ENCODE measurements at places on chromosomes 7 and 10.

GRCh38 chr10:59098387-59098786 lies 78.1 kb upstream of the PHYHIPL start:
- DNase-seq: no peak

GRCh38 chr10:67669978-67670377 lies 26.0 kb downstream of the CTNNA3 start:
- DNase-seq: no peak

DNA sequence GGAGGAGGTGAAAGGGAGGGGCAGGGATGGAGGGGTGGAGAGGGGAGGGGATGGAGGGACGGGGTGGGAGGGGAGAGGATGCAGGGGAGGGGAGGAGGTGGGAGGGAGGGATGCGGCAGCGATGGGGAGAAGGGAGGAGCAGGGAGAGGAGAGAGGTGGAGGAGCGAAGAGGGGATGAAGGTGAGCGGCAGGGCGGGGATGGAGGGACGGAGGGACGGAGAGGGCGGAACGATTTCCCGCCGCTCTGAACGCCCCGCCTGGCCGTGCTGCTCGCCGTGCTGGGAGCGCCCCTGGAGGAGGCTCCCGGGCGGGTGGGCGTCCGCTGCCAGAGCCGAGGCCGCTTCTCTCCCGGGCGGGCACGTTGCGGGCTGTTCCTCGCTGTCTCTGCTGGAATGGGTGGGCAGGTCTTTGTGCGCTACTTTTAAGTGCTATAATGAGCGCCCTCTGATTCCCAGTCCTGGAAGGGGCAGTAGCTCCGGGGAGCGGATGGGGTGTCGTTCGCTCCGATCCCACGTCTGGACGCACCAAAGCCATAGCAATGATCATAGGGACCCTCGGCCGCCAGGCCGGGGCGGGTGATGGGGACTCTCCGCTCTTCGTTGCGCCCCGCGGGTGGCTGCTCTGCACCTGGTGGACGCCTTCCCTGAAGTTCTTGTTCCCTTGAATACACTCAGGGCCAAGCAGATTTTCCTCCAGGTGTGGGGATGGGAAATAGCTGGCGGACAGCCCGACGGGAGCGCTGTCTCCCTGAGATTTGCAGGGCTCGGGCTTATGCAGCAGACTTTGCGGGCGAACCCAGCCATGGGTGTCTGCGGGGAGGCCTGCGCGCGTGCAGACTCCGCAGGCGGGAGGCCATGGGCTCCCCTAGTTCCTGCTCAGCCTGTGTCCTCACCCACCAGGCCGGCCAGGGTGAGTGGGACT lies 81.1 kb upstream of the CPXM2 start:
- DNase-seq: peak; percentile 32

- DNase-seq: no peak
Observed at GRCh38 chr10:114767986-114768821, 53.4 kb upstream of the FHIP2A start.

DNA sequence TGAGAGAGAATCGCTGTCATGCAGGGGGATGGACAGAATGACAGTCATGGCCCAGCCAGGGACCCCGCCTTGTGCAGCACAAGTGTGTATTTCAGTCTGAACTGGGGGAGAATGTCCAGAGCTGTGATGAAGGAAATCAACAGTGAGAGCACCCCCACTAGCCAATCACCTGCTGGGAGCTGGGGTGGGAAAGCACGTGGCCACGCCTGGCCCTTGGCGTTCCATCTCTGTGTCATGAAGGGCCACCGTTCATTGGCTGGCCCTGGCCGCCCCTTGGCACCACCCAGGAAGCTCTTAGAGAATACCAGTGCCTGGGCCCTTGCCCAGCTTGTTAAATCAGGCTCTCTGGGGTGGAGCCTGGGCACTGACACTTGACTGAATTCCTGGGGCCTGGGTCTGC lies 22.8 kb downstream of the GRID1 start:
- no peak for DNase-seq

GRCh38 chr10:944034-944831 lies 12.7 kb upstream of the LARP4B start:
- peak; percentile 13 for DNase-seq

DNA sequence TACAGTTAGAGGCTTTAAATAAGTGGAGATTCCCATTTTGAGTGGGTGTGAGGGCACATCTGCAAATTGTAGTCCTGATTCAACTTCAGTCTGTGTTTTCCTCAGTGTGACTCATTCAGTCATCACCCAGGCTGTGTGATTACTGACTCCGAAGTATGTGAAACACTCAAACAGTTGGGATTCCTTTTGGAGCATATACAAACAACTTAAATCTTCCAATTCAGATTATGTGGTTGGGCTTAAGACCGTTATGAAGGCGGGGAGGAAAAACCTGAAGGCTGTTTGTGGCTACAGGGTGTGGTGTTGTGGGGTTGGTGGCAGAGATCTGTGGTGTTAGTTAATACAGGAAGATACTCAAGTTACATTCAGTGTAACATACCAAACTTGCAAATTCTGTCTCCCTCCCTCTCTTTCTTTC lies 259.7 kb upstream of the FERD3L start:
- no peak for DNase-seq

GRCh38 chr7:23604296-23604640 lies 7.1 kb downstream of the CCDC126 start:
- no peak for DNase-seq

DNA sequence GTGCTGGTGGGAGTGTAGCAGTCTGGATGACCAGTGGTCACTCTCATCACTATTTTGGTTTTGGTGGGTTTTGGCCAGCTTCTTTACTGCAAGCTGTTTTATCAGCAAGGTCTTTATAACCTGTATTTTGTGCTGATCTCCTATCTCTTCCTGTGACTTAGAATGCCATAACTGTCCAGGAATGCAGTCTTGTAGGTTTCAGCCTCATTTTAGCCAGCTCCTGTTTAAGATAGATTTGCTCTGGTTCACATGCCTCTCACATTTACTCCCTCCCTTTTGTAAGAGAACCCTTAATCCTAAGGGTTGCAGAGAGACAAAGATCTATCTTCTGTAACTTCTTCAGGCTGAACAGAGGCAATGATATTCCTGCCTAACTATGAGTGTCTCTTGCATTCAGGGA lies 51.2 kb upstream of the INHBA start:
- DNase-seq: no peak

DNA sequence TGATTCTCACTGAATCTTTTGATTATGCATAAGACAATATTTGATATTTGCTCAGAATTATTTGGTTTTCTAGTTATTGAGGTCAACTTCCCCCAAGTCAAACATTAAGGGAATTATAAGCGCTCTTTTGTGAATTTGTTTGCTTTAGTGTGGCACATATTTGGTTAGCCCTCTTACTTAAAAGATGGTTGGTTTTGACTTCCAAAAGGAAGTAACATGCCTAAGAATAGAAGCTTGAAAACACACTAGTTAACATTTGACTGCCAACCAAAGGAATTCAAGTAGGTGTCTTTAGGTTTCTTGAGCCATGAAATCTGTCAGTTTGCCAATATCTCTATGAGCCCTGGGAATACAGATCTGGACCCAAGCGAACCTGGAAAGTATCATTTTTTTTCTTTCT lies 24.9 kb downstream of the STEAP4 start:
- no peak for DNase-seq

DNA sequence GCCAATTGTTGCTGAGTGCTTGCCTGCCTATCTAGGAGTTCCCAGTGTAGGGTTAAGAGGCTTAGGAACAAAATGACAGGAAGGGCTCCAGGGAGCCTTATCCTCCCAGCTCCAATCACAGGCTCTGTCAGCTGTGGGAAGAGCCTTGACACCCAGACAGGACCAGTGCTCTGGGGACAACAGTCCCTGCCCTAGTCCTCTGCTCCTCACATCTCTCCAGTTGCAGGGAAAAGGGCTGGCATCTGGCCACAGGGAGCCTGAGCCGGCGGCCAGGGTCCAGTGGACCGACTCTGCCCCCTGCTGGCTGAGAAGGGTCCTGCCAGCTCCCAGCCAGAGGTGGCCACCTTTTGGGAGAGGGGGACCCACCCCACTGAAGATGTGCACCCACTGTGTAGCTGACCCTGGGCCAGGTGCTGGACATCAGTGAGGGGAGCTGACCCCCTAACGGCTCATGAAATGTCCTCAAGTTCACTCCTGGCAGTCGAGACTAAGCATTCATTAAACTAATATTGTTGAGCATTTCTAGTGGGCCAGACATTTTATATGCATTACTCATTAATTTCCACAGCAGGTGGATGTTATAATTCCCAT lies 17.6 kb downstream of the DNAJB12 start:
- no peak for DNase-seq

GRCh38 chr10:24723386-24723787 lies 300 bp downstream of the ARHGAP21 start:
- no peak for DNase-seq

DNA sequence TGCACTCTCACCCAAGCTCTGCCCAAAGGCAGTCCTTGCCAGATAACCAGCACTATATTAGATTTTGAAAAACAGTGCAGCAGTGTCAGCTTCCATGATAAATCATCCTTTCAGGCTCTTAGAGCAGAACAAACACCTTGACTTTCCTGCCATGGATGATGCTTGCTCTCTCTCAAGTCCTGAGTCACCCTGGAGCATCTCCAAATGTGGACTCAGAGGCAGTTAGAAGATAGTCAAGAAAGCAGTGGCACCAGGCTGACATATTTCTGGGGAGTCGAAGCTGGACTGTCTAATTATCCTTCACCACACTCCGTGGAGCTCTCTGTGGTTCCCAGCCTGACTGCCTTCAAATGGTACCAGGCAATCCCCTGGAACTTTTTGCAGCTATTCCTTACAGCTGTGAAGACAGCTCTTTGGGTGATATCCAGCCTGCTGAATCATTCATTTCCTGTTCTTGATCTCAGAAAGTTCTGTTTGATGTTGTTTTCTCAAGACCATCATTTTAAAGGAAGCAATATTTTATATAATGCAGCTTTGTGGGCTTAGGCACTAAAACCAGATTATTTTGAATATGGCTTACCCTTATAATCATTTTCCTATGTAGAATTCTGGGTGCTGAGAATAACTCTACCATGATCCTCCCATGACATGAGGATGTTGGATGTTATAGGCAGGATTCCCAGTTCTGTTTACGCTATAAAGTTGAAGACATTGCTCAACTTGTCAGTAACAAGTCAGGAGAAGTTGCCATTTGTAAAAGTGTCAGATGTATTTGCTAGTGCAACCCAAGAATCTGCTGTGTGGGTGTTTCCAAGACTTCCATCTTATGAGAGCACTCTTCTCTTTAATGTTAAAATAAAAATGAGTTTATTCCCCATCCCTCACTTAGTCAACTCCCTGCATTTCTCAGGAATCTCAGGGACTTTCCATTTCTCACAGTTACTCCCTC lies 233.8 kb downstream of the C7orf25 start:
- no peak for DNase-seq

DNA sequence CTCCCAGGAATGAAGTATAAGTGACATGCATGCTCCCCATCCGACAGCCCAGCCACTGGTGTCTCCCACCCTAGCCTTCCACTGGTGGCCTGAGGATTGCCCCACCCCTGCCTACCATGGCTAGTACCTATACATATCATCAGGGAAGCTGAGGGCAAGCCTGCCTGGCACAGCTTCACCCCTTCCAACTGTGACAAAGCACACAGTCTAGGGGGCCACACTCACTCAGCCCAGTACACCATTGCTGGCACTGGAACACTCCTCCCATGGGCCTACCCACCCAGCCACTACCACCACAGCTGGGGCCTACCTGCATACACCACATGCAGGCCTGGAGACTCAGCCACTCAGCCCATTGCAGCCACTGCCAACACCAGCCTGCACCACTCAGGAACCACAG lies 393.1 kb upstream of the STEAP1 start:
- DNase-seq: no peak

DNA sequence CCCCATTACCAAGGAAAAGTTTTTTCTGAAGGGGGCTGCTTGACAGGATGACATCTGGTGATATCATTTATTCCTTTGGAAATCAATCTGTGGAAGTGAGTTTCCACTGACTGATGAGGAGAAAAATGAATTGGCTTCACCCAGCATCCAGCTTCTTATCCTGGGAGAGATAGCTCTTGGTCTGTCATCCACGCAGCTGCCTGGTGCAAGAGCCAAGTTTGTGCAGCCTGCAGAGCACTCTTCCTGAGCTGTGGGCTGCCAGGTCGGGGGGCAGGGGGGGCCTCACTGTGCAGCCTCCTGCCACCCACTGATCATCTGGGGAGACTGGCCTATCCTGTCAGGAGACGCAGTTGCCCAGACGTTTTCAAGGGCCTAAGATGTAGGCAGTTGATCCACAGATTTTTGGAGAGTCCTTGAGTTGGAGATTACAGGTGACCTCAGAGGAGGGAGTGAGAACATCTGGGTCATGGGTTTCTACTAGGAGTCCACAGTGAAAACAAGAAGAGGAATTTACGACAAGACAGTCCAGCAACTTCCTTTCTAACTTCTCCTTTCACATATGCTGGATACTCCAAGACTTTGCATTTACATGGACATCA lies 75.4 kb downstream of the EGFR start:
- DNase-seq: no peak

Data from NCI-H526 (cell line).